ENCODE measurements at places on chromosomes 3 and 15. TPM values are rescaled to one million over a fixed set of nuclear protein-coding genes. Genes with fewer than 3 reads are reported as not detected.

DNA sequence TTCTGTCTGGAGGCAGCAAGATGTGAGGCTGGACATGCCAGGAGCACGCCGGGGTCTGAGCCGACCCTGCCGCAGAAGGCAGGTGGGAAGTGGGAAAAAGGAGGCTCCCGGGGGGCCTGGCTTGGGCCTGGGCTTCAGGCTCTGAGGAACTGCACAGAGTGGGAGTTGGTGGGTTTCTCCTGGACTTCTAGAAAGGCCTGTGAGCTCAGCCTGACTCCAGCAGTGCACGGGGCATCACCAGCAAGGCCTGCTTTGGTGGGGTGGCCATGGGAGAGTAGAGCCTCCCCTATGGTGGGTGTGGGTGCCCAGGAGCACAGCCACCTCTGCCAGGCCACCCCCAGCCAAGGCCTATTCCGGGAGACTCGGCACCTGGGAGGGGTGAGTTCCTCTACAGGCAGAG, 18.1 kb upstream of the SLC41A3 start:
- H3K27ac ChIP-seq: no peak overlapping the region
- H3K36me3 ChIP-seq: no peaks in the 10 kb centered on the region
- H3K4me1 ChIP-seq: no peaks in the 10 kb centered on the region
- no peak overlapping the region for H3K4me3 ChIP-seq
- no peaks in the 10 kb centered on the region for H3K27me3 ChIP-seq

DNA sequence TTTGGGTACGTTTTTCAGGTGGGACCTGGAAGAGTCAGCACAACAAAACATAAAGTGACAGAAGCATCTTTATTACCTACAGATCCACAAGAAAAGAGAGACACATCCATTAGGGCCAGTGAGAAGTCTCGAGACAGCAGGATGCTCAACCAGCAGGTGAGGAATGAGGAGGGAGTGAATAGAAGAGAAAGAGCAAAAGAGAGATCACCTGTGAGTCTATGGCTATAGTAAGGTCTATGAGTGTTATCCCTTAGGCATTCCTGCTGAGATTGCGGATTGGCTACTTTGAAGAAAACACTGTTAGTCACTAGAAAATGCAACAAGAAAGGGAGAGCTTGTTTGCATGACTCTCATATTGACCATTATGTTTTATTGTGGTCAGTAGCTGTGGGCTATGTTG, 1556.2 kb upstream of the GBE1 start:
- H3K36me3 ChIP-seq: no peaks in the 10 kb centered on the region
- no peak overlapping the region for H3K4me3 ChIP-seq
- DNase-seq: no peak
- H3K4me1 ChIP-seq: no peaks in the 10 kb centered on the region
- no peaks in the 10 kb centered on the region for H3K27me3 ChIP-seq

GRCh38 chr15:51203797-51204196, 109.1 kb upstream of the TNFAIP8L3 start:
- no peaks in the 10 kb centered on the region for H3K27me3 ChIP-seq
- H3K27ac ChIP-seq: no peak overlapping the region
- H3K4me1 ChIP-seq: peaks cover 27% of the 10 kb centered on the region
- H3K36me3 ChIP-seq: no peaks in the 10 kb centered on the region
- DNase-seq: no peak

DNA sequence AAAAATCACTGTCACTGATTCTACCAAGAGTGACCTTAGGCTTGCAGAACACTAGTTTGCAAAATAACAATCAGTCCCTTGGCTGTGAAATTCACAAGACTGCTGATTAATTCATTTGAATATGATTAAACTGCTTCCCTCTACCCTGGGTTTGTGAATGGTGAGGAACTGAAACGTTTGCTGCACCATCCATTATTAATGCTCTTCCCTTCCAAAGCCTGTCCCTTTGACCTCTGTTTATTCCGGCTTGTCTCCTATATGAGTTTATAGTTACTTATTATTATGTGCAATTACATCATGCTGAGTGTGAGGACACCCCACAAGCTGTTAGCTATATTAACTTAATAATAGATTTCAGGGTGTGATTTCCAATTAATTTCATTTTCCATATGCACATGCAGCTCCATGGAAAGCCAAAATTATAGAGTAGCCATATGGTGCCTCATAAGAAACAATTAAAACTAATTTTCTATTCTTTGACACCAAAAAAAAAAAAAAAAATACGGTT, 96.5 kb downstream of the SUCLG2 start:
- no peak for DNase-seq
- no peaks in the 10 kb centered on the region for H3K27me3 ChIP-seq

DNA sequence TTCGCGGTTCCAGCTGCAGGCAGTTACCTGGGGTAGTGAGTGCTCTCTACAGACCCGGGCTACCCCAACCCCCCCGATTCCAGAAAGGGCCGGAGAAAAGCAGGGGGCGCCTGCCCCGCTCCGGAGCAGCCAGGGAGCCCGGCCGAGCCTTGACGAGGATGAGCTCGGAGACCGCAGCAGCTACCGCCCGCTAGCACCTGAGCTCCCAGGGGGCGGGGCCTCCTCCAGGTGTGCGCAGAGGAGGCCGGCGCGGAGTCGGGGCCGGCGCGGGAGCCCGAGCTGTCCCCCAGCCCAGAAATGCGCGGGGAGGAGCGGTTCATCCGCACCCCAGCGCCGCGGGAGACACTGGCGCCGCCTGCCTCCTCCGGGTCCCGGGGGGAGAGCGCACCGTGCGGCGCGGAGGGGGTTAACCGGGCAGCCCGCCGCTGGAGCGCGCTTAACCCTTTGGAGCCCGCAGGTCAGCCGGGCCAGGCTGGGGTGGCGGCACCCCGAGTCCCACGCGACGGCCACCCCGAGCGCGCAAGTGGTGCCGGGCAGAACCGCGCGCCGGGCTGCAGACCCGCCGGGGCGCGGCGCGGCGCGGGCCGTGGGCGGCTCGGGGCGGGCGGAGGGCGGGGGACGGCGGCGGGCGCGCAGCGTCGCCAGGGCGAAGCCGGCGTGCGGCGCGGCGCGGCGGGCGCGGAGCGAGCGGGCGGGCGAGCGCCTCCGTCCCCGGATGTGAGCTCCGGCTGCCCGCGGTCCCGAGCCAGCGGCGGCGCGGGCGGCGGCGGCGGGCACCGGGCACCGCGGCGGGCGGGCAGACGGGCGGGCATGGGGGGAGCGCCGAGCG, at the start of gene CACNA1D:
TSS of gene CACNA1D (plus strand) at position 649 of the 829 bp plus-strand sequence. CDS start 556 bp downstream, outside the sequence.
- H3K4me1 ChIP-seq: no peaks in the 10 kb centered on the region
- no peaks in the 10 kb centered on the region for H3K36me3 ChIP-seq
- H3K27me3 ChIP-seq: no peaks in the 10 kb centered on the region
- H3K27ac ChIP-seq: no peak within 1 kb of the TSS
- peak within 1 kb of the TSS; percentile 69 for H3K4me3 ChIP-seq

DNA sequence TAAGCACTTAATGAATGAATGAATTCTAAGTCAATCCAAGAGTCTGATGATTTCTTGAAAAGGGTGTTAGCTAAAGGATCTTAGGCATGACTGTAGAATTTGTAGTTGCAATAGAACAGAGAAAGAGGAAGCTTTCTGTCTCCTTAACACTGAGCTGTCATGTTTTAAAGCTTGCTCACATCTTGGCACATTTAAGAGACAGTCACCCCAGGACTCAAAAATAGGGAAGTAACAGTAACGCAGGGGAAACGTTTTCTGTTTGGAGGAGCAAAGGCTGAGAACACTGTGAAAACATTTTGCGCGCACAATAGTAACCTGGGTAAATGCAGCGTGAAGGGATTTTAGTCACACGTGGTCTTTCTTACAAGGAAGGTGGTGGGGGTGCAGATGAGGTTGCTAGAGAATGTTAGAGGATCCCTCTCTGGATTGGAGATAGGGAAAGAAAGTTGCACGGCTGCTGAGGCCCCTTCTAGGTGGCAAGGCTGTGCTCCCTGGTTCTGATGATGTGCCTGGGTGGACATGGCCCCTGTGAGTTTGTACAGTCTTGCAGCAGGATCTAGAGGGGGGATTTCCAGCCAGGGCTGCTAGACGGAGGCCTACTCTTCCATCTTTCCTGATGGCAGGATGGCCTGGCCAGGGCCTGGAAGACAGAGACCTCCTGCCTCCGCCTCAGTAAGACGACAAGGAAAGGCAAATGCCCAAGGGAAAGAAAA, 12.0 kb downstream of the STARD5 start:
- no peaks in the 10 kb centered on the region for H3K4me1 ChIP-seq
- no peaks in the 10 kb centered on the region for H3K27me3 ChIP-seq
- H3K4me3 ChIP-seq: no peak overlapping the region
- no peaks in the 10 kb centered on the region for H3K36me3 ChIP-seq
- DNase-seq: no peak
- H3K27ac ChIP-seq: no peak overlapping the region

The GPR156 gene
- total RNA-seq: not detected

The MLF1 gene
- 0.55 TPM for total RNA-seq

The CCK gene
- not detected for total RNA-seq

Measured in right lobe of liver (tissue), 6 donors.